ENCODE measurements at places on chromosomes 4 and X. TPM values are rescaled to one million over a fixed set of nuclear protein-coding genes. Genes with fewer than 3 reads are reported as not detected.
A peak's percentile ranks its signal among the peaks of the same experiment; 100 is the strongest.

The SSX1 gene
- not detected for polyA plus RNA-seq

The SLC6A8 gene
- 40.6 TPM for polyA plus RNA-seq

The PCDH10 gene
- 0.29 TPM for polyA plus RNA-seq

The NUDT11 gene
- 3.8 TPM for polyA plus RNA-seq

The NALF2 gene
- 0.65 TPM for polyA plus RNA-seq

The ARHGEF38 gene
- polyA plus RNA-seq = 0.86 TPM

The RASGEF1B gene
- 4.8 TPM for polyA plus RNA-seq

The TRPC3 gene
- 0.62 TPM for polyA plus RNA-seq

The TREX2 gene
- 0.20 TPM for polyA plus RNA-seq

The CENPI gene
- polyA plus RNA-seq = 5.1 TPM

- DNase-seq = no peak
These were observed 267.0 kb upstream of the KLF3 start for GRCh38 chr4:38396845-38397547.

DNA sequence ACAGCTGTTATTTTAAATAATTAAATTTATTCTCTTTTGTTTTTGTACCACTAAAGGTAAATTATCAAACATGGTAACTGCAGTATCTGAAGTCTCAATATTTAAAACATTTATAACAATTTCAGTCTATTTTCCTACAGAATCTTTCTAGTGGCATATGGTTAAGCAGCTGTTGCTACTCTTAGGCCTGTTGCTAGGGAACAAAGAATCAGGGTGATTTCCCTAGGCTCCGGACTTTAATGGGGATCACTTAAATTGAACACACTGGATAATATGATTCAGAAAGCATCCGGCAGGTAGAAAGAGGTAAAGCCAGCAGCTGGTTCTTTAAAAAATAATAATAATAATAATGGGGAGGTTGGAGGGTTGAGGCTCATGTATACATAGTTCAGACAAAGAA lies 17.6 kb downstream of the FBXO8 start:
- no peak for DNase-seq

- DNase-seq = no peak
These were observed 56.4 kb downstream of the IRF2 start for GRCh38 chr4:184417802-184418511.

- no peak for DNase-seq
These were observed 644.6 kb downstream of the IL1RAPL1 start for GRCh38 chrX:29231800-29232199.

- no peak for DNase-seq
These were observed 30.5 kb downstream of the NHSL2 start for GRCh38 chrX:71941145-71941544.

GRCh38 chr4:106034751-106035150 lies 139.5 kb downstream of the NPNT start:
- no peak for DNase-seq

DNA sequence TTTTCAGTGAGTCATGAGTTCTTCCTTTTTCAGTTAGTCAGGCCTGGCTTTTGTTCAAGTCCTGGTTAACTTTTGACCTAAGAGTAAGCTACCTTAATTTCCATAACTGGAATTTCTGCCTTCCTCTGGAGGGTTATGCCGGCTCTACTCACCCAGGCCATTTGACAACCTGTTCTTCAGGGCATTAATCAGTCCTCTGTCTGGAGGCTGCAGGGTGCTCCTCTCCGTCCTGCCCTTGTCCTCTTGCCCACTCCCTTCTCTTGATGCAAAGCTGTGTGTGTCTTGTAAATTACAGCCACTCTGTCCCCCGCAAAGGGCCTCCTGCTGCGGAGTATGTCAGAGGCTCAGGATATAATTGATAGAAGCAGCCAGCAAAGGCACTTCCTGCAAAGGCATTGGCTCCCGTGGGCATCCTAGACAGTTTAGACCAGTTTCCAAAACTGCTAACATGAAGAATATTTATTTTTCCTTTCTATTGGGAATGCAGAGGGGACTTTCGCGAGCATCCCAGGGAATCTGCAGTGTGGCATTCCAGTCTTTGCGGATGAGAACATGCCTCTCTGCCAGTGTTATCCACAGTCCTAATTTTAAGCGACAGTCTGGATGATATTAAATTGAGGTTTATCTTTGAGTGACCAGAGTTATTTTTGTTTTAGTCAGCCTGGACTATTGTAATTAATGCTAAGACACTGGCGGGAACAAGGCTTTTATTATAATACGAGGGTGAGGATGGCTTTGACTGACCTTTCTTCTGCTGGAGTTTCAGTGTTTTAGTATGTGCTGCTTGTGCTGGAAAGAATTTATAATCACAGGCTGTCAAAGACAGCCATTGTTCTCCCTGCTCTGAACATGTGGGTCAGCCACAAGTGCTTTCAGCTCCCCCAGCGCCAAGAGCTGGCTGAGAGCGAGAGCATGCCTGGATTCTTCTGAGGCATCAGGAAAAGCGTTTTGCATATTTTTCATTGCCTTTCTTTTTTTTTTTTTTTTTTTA lies 74.2 kb downstream of the LIMCH1 start:
- peak; percentile 47 for DNase-seq

- peak; percentile 20 for DNase-seq
These were observed 458.1 kb upstream of the INTU start for GRCh38 chr4:127174616-127175015.

GRCh38 chr4:41913509-41913908 lies 21.7 kb upstream of the TMEM33 start:
- no peak for DNase-seq

- peak; percentile 17 for DNase-seq
These were observed 833.9 kb upstream of the PRKX start for GRCh38 chrX:4547213-4547836.

GRCh38 chr4:89357340-89357739 lies 49.7 kb upstream of the GPRIN3 start:
- no peak for DNase-seq

- DNase-seq = no peak
These were observed 15.0 kb upstream of the PRKX start for GRCh38 chrX:3728454-3728853.

GRCh38 chrX:31181377-31182000 lies 109.6 kb upstream of the FTHL17 start:
- no peak for DNase-seq

DNA sequence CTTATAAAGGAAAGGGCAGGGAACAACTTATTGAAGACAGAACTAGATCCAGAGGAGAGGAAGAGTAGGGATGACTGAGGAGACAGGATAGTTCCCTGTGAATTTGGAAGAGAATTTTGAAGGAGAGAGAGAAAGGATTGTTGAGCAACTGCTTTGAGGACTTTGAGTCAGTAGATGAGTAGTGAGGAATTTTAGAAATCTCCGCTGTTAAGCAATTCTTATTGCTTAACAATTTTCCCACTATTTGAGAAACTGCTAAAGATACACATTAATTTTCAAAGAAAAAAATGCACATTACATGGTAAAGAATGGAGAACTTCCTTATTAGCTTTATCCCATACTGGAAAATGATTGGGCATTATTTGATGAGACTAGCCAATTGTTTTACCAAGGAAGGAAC lies 116.3 kb upstream of the NRK start:
- DNase-seq = no peak

All from forelimb muscle (tissue), 1 donor.